ENCODE measurements at places on chromosomes 16 and 17.
A peak's percentile ranks its signal among the peaks of the same experiment; 100 is the strongest.

- DNase-seq = no peak
Measured at GRCh38 chr17:64411999-64412771, 21.5 kb upstream of the PECAM1 start.

DNA sequence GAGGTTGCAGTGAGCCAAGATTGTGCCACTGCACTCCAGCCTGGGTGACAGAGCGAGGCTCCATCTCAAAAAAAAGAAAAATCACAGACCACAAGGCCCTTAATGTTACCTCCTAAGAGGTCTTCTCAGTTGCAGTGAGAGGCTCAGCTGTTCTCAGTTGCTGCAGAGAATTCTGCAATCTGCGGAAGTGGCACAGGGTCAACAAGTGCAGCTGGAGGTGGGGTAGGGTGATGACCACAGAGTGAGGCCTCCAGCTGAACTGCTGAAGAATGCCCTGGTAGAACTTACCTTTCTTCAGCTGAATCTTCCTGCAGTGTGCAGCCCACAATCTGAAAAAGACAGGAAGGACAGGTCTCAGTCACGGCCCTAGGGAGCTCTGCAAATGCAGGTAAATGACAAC lies 26.3 kb downstream of the CNTNAP1 start:
- DNase-seq = no peak

DNA sequence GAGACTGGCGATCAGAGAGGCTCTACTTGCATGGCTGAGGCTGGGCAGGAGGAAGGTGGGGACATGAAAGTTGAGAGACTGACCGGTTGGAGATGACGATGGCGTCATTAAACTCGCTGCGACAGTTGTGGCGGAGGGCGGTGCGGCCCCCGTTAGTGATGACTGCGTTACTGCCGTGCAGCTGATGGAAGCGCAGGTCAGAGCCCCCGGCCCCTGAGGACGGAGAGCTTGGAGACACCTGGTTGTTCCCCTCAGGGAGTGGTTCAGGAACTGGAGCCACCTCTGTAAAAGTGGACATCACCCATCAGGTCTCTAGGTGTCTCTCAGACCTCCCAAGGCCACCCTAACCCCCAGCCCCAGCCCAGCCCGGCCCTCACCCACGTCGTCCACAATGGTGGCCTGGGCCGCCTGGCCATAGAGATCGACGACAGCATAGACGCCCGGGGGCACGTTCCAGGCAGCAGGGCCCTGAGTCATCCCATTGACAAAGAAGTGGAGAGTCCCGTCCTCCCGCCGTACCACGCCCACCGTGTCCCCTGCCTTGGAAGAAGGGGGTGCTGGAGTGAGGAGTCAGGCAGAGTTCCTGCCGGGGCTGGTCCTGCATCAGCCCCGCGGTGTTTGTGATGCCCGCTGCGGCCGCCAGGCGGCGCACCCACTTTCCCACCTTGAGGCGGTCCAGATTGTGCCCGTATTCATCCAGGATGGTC lies 5.3 kb downstream of the NEURL4 start:
- peak; percentile 59 for DNase-seq

DNA sequence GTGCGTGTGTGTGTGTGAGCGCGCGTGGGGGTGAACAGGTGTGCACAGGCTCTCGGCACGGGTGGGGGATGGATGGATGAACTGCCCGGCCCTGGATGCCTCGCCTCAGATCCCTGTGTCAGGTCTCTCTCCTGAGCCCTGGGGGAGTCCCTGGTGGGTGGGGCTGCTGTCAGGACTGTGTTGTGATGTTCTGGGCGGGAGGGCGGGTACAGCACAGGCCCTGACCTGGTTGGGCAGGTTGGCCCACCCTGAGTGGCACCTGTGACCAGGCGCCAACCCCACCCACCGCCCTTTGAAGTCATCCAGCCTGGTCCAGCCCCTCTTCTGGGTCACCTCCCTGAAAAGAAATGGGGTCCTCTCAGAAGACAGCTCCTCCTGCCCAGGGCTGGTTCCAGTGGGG lies 41.6 kb upstream of the TAC4 start:
- DNase-seq = no peak

GRCh38 chr17:81000334-81000630 lies 8.6 kb downstream of the CHMP6 start:
- no peak for DNase-seq

DNA sequence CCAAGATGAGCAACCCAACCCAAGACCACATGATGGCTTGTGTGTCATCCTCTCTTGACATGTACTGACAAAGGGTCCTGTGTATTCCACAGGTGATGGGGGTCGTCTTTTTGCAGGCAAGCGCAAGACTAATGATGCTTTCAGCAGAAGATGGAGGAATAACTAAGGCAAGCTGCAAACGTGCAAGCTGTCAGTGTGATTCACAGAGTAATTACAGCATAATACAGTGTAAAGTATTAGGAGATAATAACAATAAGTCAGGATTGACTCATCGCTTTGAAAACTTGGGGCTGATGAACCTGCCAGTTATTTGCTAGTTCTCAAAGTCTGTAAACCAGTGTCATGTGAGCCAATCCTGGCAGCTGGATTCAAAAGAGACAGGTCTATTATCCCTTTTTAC lies 41.6 kb upstream of the ASIC2 start:
- DNase-seq = no peak

DNA sequence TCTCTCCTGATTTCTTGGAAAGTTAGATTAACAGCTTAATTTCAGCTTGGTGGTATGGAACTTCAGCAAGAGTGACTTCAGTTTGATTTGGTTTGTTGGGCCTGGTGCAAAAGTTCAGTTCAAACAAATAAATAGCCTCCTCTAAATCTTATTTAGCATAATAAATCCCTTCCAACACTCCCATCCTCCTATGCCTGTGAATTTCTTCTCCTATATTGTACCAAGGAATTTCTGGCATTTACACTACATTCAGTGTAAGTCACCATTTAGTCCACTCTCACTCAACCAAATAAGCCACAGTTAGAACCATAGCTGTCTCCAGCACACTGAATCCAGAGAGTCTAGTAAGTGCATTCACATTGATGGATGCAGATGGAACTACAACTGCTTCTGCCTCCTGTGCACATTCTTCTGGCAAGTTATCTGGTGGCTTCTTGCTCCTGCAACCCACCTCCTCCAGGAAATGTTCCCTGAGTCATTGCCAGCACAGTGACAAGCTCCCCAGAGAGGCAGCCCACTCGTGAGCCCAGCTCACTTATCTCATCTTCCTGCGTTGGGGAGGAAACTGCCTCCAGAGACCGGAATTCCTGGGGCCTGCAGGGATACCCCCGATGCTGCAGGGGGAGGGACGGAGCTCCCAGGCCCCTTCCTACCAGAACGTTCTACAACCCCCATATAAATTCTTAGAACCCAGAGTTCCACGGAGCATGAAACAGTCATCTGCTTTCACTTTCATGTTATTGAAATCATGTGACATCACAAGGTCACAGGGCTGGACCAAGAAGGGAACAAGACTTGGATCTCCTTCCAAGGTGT lies 318.3 kb downstream of the PHKB start:
- DNase-seq = no peak

- DNase-seq = no peak
Measured at GRCh38 chr16:86823888-86824671, 245.7 kb downstream of the FOXL1 start.
